ENCODE measurements at places on chromosomes 3 and 15.

- DNase-seq: no peak
Measured at GRCh38 chr3:40387001-40387894, at the start of gene ENTPD3. TSS of gene ENTPD3 (plus strand) at chr3:40387184. CDS start at chr3:40388058, 874 bp downstream.

DNA sequence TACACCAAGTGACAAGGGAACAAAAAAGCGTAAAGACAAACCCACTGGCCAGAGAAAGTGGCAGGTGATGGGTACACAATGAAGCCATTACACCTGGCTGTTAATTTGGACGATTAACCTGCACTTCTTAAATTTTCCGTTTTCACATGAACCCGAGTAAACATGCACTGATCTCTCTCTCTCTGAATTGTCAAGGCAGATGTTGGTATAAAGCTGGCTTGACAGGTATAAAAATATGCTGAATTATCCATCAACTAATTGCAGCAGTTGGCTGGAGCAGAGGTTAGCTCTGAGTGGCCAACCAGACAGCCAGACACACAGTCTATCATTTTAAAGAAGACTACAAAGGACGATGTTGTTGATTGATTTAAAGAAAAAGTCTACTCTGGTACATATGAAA is 561.7 kb upstream of the ALCAM start:
- no peak for DNase-seq

DNA sequence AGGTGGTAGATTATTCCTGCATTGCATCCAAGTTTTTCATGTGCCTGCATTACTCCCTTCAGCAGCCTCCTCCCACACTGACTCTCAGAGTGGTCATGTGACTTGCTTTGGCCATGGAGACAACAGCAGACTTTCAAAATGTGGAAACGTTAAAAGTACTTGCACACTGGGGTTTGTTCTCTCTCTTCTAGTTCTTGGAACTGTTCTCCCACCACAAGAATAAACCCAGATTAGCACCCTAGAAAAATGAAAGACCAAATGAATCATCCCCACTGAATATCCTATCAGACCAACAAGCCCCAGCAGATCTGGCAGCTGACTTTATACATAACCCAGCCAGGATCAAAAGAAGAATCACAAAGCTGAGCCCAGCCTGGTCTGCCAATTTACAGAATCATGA is 398.5 kb downstream of the VPS13C start:
- no peak for DNase-seq

DNA sequence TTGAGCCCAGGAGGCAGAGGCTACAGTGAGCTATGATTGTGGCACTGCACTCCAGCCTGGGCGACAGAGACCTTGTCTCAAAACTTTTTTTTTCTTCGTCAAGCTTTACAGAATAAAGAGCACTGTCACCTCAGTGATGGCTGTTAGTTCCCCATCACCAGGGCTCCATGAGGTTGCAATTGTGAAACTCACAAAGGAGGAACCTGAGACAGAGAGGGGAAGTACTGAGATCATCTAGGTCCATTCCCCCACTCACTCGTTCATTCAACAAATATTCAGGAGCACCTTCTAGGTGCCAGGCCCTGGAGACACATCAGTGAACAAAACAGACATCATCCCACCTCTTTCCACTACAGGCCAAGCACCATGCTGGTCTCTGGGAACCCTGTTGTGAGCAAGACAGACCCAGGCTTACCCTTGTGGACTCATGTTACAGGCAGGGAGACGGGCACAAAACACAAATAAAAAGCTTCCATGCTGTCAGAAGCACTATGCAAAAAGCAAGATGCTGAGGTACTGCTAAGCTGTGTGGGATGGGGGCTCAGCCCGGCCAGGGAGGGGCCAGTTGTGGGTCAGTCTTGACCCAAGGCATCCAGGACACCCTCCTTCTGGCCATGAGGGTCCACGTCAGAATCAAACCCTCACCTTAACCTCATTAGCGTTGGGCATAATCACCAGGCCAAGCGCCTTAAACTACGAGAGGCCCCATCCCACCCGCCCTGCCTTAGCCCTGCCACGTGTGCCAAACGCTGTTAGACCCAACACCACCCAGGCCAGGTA is 2.1 kb upstream of the RHO start:
- no peak for DNase-seq

DNA sequence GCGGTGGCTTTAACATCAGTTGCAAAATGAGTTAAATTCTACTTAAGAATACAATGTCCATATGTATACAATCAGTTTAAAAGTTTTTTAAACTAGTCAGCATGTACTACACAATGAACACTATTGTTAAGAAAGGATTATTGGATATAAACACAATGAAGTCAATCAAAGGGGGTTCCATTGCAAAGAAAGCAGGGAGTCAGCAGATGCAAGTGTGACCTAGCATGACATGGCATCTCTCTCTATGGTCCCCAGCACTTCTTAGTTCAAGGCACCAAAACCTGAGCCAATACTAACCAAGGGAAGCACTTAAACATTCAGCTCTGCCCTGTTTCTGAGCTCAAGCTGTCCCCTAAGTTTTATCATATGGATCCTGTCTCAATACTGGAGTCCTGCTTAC is 17.0 kb downstream of the KLHL6 start:
- DNase-seq: no peak

GRCh38 chr3:194072691-194073279 is 63.2 kb upstream of the HES1 start:
- no peak for DNase-seq

DNA sequence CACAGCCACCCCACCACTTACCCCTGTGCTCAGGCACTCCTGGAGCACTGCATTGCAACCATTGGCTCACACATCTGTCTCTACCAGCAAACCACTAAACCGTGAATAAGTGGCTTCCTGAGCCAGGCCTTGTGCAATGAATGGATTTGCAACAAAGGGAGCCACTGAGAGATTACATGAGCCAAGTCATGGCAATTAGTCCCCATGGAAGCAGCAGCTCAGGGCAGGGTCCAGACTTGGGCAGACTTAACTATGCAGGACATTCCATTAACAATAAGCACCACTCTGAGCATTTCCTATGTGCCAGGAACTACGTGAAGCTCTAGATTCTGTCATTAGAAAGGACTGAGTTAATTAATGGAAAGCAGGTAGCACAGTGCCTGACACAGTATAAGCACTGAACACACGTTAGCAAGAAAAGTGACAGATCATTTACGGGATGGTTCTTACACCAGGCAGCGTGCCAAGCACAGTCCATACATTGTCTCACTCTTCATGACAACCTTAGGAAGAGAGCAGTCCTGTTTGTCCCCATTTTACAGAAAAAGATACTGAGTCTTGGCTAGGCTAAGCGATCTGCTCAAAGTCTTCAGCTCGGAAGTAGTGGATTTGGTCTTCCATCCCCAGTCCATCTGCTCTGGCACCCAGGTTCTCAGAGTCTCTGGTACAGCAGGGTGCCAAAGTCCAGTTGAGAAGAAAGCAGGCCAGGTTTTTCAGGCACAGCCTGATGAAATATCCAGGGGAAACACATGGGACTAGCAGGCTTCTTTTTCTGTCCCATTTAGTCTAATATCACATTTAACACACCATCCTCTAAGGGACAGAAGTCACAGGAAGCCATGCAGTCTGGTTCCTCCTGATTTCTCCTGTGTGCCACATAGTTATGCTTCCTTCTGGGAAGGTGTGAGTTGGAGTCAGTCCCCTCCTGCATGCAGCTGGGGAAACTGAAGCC is 44.1 kb downstream of the LIPC start:
- no peak for DNase-seq

GRCh38 chr3:43540624-43541023 is 81.2 kb downstream of the ANO10 start:
- no peak for DNase-seq

- no peak for DNase-seq
Measured at GRCh38 chr15:78984041-78984440, 39.2 kb upstream of the CTSH start.

DNA sequence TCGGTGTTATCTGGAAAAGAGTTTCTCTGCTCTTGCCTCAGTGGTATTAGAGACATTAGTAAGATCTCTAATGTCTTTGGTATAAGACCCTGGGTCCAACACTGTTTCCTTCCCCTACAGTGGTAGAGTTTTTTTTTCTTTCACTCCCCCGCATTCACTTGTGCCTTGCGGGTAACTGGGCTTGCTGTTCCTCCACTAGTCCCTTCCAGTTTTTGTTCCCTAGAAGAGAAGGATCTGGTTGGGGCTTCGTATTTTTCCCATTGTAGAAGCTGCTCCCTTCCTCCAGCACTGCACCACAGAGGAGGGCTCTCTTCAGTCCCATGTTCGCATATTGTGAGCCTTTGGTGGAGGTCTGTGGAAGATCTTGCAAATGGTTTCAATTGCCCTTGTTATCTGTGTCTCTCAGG is 13.7 kb downstream of the CTDSPL2 start:
- no peak for DNase-seq

DNA sequence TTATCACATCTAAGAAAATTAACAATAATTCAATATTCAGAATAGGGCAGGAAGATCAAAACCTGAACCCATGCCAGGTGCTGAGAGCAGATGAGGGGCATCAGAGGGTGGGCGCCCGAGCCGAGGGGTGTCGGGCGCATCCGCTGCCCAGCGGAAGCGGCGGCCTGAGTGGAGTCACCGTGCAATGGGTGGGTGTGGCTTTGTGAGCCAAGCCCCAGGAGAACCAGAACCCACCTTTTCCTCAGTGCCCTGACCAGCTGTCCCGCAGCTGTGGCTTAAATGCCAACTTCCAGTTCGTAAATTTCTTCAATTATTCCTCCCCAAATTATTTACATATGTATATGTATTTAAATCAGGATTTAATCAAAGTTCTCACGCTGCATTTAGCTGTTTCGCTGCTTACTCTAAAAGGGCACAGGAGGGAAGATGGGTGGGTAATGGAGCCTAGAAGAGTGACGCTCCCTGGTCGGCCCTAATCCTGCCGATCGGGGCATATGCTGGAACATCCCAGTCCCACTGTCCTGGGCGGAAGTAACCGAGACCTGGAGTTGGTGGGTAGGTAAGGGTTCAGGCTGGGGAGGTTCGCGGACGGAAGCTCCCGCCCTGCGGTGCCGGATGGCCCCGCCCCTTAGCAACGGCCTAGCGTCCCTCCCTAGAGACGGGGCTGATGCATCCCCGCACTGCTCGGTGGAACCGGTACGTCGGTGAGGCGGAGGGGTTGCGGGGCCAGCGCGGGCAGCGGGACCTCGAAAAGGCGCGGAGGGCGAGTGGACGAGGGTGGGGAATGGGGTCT is 1.3 kb downstream of the DNAH1 start:
- DNase-seq: no peak

- no peak for DNase-seq
Measured at GRCh38 chr15:31372635-31373091, 46.0 kb downstream of the KLF13 start.

DNA sequence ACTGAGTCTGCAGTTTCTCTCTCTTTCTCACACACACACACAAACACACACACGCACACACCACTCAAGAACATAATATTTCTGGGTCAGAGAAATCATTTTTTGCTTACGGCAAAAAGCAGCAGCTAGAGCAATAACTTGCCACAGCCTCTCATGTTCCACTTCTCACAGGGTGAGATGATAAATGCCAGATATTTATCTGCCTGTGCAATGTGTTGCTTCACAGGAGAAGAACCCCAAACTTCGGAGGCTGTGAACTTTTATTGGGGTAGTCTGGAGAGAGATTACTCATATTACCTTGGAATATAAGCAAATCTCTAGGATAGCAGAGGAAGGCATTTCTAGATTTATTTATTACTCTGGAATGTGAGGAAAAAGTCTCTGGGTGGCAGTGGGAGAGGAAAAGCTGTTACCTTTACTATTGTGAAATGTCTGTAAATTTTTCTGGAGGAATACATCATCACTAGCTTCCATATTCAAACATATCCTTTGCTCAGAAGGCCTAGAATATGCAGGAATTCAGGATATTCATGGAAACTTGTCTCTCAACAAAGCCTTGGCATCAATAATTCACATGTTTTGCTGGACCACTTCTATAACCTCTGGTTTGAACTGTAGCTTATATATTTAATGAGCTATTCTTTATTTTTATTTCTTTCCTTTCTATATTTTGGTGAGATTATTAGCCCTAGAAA is 369.2 kb downstream of the NSUN3 start:
- no peak for DNase-seq

DNA sequence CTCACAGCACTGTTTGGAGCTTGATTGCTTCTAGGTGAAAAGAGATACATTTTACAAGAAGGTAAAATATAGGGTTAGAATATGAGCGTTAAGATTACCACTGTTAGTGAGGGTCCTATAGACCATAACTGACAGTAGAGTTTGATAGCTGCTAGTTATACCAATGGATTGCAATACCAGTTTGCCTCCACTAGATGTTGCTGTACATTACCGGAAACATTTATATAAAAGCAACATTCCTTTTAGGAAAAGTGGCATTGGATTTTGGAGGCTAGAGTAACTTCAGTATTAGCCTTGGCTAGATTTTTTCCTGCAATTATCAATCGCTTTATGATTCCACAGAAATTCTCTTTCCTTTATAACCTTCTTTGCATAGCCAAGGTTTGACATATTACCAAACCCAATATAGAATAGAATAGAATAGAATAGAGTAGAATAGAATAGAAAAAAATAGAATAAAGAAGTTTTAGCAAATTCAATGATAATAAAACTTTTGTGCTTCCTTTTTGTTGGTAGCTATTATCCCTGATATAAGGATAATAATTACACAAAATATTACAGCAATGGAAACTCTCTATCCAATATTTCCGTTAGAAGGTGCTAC is 1093.6 kb upstream of the ALCAM start:
- DNase-seq: peak; percentile 68

GRCh38 chr15:42576040-42576594 is 711 bp downstream of the STARD9 start:
- no peak for DNase-seq

GRCh38 chr3:98952404-98952803 is 50.9 kb upstream of the DCBLD2 start:
- no peak for DNase-seq

DNA sequence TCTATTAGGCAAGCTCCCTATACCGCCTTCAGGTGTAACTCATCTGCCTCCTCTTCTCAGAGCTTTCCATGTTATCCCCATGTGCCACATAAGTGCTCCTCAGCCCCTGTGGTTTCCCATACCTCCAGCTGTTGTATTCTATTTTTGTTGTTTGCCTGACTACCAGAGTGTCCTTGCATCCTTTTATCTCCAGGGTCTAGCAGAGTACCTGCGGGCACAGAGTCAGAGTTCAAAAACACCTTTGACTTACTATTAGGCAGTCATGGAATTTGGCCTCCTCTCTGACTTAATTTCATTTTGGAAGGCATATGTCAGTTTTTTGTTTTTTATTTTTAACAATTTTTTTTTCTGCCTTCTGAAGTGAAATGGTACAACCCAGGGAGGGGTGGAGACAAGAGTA is 7.1 kb downstream of the GPR87 start:
- DNase-seq: no peak

- no peak for DNase-seq
Measured at GRCh38 chr15:34501131-34501530, 63.5 kb upstream of the GOLGA8A start.

Measured in RKO (cell line).